Spleen (tissue), 13 donors: ENCODE measurements at places on chromosomes 7 and 10. TPM values are rescaled to one million over a fixed set of nuclear protein-coding genes. Genes with fewer than 3 reads are reported as not detected.

The RTKN2 gene
- 5.7 TPM for total RNA-seq

The NYAP1 gene
- total RNA-seq: 2.1 TPM

The PAPOLB gene
- total RNA-seq: not detected

The OR2F2 gene
- not detected for total RNA-seq

The CYP26A1 gene
- 0.20 TPM for total RNA-seq

The FFAR4 gene
- total RNA-seq: not detected

The ZPBP gene
- total RNA-seq: not detected

The PLAC9 gene
- 2.0 TPM for total RNA-seq

The NCF1 gene
- 93.3 TPM for total RNA-seq

The DRGX gene
- not detected for total RNA-seq
